ENCODE measurements at places on chromosomes 7 and 10.

GRCh38 chr7:99098286-99098823 lies 45.6 kb downstream of the SMURF1 start:
- DNase-seq: no peak

GRCh38 chr7:111259991-111260390 lies 169.1 kb downstream of the LRRN3 start:
- DNase-seq: no peak

DNA sequence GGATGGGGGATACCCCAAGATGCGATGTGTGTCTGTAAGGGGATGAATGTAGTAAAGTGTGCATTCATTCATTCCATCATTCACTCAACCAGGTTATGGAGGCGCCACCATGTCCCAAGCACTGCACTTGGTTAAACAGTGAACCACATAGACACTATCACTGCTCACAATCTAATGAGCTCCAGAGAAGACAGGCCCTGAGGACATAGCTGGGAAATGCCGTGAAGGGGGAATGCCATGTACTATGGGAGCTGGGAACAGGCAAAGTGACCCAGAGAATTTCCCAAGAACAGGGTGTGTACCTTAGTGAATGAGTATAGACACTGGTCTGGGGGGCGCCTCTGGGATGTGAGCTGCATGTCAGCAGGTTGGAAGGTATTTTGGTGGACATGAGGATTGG lies 44.5 kb upstream of the LBX1 start:
- DNase-seq: no peak

GRCh38 chr10:61901829-61902444 lies 438 bp downstream of the ARID5B start:
- no peak for DNase-seq

GRCh38 chr7:37344886-37345579 lies 103.6 kb downstream of the ELMO1 start:
- no peak for DNase-seq

- DNase-seq: no peak
Measured at GRCh38 chr7:148110097-148110868, 480.3 kb upstream of the C7orf33 start.

DNA sequence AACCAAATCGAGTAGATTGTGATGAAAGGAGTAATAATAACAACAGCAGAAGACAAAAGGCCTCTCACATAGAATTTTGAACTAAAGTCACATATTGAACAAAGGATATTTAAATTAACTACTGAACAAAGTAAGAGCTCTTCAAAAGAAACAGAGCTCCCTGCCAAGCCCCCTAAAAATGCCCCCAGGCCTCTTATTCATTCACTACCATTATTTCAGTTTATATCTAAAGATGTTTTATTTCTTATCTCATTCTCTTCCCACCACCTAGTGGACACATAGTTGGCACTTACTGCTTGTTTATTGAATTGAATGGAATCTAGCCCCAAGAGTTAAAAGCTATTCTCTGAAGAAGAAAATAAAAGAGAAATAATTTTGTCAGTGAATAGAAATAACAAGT lies 37.4 kb downstream of the VCL start:
- DNase-seq: no peak

- no peak for DNase-seq
Measured at GRCh38 chr7:45975367-45975766, 54.3 kb upstream of the IGFBP3 start.

- no peak for DNase-seq
Measured at GRCh38 chr10:110356628-110357245, 52.0 kb upstream of the SMNDC1 start.

- no peak for DNase-seq
Measured at GRCh38 chr10:97434557-97434956, 8.6 kb downstream of the PGAM1 start.

DNA sequence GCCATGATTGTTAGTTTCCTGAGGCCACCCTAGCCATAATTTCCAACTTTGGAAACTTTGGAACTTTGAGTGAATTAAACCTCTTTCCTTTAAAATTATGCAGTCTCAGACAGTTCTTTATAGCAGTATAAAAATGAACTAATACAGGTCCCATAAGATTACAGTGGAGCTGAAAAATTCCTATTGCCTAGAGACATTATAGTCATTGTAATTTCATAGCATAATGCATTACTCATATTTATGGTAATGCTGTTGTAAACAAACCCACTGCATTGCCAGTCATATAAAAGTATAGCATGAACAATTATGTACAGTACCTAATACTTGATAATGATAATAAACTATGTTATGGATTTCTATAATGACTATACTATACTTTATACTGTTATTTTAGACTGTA lies 88.0 kb upstream of the TMEM229A start:
- DNase-seq: no peak

- no peak for DNase-seq
Measured at GRCh38 chr10:67115972-67116371, 190.1 kb downstream of the LRRTM3 start.

GRCh38 chr7:521221-522070 lies 1.8 kb upstream of the PDGFA start:
- DNase-seq: no peak

- DNase-seq: no peak
Measured at GRCh38 chr10:105473170-105473569, 832.1 kb downstream of the SORCS3 start.

DNA sequence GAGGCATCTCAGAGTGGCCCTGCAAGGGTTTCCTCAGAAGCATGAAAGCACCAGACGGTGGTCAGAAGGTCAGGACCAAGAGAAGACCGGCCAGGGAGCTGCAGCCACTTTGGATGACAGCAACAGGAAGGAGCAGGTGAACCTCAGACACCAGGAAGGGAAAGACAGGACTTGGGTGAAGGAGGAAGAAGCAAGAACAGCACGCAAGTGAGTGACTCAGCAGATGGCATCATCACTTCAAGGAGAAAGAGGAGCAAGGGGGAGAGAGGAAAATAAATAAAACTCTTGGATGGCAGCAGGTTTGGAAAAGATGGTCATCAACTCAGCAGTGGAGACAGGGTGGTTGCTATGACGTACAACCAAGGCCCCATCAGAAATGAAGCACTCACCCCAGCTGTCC lies 31.6 kb downstream of the NCAPG2 start:
- DNase-seq: no peak

- DNase-seq: no peak
Measured at GRCh38 chr10:80613466-80614170, 75.9 kb downstream of the SH2D4B start.

DNA sequence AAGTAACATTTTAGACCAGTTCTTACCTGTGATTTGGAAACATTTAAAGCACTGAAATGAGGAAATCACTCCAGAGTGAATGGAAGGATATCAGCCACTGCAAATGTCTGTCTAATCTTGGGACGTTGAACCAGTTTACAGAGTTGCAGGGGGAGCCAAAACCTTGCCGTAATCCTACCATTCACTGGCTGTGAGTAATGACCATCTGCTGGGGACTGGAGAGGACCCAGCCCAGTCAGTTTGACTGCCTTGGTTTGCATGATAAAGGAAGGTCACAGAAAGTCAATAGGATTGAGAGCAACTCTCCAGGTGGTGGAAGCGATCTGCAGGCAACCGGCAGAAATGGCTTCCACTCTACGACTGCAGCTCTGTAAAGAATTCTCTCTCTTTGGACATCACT lies 167.2 kb downstream of the AKR1D1 start:
- DNase-seq: no peak

DNA sequence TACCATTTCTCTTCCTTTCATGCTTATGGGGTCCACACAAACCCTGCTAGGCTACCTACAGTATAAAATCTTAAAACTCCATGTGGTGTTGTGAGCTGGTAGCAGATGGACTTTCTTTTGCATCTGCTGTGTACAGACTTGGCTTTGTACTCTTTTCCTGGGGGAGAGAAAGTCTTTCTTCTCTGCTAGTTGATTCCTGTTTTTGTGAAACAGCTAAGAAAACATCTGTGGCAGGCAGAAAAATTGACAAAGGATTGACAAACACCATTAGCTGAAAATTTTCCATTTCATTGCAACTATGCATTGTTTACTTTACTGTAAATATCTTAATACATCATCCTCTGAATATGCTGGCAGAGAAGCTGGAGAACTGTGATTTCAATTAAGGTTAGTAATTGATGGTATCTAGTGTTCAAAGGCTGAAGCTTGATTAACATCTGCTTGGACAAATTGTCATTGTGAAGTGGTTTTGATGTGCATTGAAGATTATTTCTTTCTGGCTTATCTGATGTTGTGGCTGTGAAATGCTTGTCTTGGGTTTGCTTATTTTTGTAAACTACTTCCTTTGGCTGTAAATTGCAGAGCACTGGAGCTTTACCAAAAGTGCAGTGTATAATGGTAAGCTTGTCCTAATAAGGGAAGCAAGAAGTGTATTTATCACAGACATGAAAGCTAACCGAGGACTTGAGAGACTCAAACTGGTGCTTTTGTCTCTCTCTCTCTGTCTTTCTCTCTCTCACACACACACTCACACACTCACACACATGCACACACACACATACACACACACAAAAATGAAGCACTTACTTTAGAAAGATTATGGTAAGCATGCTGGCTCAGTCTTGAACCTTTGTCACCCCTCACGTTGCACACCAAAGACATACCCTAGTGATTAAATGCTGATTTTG lies at the start of gene FOXP2:
Gene FOXP2 (plus strand): TSS at position 660 of the 908 bp plus-strand sequence. CDS start 11,697 bp downstream, outside the sequence.
- DNase-seq: no peak

GRCh38 chr10:58666024-58666423 lies 153.4 kb downstream of the BICC1 start:
- DNase-seq: no peak

DNA sequence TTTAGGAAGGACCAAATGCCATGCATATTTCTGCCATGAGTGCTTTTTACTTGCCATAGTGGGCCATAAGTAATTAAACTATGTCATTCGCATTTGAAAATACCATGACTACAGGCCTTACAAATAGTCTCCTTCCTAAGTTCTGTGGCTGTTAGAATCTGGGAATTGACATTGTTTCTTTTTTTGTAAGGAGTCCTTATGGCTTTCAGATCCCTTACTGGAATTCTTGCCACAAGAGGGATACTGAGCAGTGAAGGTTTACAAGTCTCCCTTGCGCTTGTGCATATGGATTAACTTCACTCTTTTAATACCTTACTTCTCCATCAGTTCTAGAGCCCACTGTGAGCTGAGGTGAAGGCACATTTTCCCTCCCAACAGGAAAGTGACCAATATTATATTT lies 166.0 kb downstream of the NRG3 start:
- DNase-seq: no peak

GRCh38 chr10:22365233-22365632 lies 19.9 kb downstream of the SPAG6 start:
- no peak for DNase-seq

DNA sequence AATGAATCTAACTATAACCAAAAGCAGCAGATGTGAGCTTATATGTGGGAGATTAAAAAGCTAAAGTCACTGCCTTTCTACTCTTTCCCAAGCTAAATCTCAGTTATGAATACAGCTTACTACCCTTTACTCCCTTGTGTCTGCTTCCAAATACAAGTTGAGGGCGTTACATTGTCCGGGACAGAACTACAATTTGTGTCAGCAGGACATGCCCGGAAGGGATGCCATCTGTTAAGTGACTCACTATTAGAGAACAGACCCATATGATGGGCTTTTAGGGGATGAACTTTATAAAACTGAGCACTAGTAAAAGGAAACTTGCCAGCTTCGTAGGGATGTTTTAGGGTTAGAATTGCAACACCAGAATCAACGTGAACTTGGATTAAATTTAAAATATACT lies 299.7 kb upstream of the CSTF2T start:
- DNase-seq: no peak

- no peak for DNase-seq
Measured at GRCh38 chr7:36787933-36788378, 63.7 kb upstream of the AOAH start.

GRCh38 chr7:84002348-84002747 lies 192.2 kb downstream of the SEMA3A start:
- no peak for DNase-seq

DNA sequence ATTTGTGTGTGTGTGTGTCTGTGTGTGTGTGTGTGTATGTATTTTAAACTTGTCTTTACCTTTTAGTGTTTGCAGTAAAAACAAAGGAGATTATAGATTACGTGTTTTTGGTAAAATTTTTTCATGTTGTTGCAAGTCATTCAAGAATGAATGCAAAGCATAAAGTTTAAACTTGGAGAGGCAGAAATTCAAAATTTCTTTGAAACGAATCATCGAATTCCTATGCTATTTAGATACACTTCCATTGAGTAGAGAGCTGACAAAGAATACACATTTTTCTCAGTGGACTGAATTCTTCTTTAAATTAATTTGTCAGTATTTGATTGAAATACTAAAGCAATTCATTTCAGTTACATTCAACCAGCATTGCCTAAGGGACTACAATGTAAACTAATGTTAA lies 66.0 kb upstream of the HDAC9 start:
- no peak for DNase-seq

GRCh38 chr10:71314028-71314693 lies 4.9 kb upstream of the SLC29A3 start:
- DNase-seq: no peak

- DNase-seq: no peak
Measured at GRCh38 chr10:112738606-112739591, 211.1 kb upstream of the TCF7L2 start.

GRCh38 chr7:124790645-124791044 lies 25.1 kb upstream of the GPR37 start:
- no peak for DNase-seq

GRCh38 chr10:111142092-111142768 lies 65.4 kb downstream of the ADRA2A start:
- no peak for DNase-seq

DNA sequence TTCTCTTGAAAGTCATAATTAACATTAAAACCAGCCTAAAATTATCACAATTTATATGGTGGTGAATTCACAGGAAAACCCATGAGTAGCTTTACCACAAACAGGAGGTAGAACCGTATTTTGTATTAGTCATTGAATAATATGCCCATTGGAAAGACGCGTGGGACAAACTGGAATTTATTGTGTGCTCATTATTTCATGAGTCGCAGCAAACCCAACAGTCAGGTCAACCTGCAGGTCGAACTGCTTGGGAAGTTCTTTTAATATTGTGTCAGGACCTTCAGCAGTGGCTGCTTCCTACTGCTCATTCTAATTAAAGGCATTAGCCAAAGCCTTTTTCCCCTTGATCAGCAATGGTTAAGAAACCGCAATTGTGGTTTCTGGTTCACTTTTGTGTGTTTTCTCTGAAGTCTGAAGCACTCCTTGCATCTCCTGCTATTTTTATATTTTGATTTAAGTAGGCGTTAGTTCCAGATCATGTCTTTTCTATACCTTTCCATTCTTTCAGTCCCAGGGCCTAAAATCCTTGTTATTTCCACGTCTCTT lies 100.1 kb downstream of the RAB11FIP2 start:
- DNase-seq: no peak

GRCh38 chr7:108335269-108335918 lies 120.8 kb downstream of the NRCAM start:
- DNase-seq: no peak

GRCh38 chr7:79211724-79212123 lies 241.7 kb downstream of the MAGI2 start:
- DNase-seq: no peak
